ENCODE measurements at places on chromosomes 2 and 18.
A peak's percentile ranks its signal among the peaks of the same experiment; 100 is the strongest.

DNA sequence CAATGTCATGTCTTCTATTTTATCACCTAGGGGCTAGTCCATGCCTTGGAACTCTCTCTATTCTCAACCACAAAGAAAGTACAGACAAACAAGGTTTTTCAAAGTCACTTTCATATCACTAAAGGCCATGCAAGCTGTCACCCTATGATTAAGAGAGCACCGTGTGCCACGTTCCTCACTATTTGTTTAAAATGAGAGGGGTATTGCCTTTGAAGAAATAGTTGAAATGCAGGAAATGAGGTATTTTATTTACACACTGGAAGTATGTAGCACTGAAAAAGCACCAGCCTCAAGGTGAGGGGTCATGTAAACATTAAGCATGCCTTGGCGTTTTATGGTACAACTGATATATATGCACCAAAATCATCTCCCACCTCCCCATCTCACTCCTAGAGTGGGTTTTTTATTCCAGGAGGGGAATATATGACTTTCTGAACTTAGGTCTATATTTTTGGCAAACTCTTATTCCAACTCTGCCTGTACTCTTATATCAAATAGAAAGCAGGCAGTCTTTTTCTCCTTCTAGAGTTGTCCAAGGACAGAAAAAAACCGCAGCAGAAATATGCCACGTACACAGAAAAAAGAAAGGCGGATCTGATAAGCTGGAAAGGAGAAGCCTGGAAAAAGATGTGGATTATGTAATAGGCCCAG, 53.5 kb downstream of the VSNL1 start:
- H3K4me3 ChIP-seq: no peak overlapping the region
- no peaks in the 10 kb centered on the region for H3K36me3 ChIP-seq
- H3K4me1 ChIP-seq: no peaks in the 10 kb centered on the region
- peaks cover 7% of the 10 kb centered on the region for H3K27me3 ChIP-seq
- no peak for DNase-seq

DNA sequence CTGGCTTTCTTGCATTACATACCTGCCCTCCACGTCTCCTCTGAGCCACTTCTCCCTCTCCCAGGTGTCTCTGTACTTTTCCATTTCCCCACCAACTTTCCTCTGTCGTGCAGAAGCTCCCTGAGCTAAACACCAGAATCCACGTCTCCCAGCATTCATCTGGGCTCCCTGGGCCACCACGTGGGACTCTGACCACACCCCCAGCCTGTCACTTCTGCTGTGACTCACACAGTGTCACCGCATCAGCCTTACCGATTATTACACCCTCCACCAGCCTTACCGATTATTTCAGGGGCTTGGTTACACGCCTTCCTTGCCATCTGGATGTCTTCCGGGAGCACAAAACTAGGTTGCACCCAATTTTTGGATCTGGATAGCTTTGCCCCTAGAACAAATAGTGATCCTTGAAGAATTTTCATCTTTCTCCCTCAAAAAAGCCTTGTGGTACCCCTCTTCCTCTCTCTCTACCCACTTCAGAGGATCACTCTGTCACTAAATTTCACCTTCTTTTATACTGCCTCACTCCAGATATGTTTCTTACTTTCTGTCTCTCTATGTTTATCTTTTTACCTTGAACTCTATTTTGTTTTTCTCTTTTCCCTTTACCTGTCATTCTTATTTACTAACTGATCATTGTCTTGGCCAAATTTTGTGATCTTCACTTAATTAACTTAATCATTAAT, 136.9 kb upstream of the CAB39 start:
- no peaks in the 10 kb centered on the region for H3K27me3 ChIP-seq
- H3K27ac ChIP-seq: peak overlapping the region; percentile 91
- H3K4me3 ChIP-seq: peak overlapping the region; percentile 43

GRCh38 chr2:173749315-173749714, 215.9 kb downstream of the SP3 start:
- H3K27me3 ChIP-seq: peaks cover 12% of the 10 kb centered on the region
- no peaks in the 10 kb centered on the region for H3K36me3 ChIP-seq
- no peak overlapping the region for H3K27ac ChIP-seq
- H3K4me3 ChIP-seq: no peak overlapping the region
- no peaks in the 10 kb centered on the region for H3K4me1 ChIP-seq
- DNase-seq: no peak

DNA sequence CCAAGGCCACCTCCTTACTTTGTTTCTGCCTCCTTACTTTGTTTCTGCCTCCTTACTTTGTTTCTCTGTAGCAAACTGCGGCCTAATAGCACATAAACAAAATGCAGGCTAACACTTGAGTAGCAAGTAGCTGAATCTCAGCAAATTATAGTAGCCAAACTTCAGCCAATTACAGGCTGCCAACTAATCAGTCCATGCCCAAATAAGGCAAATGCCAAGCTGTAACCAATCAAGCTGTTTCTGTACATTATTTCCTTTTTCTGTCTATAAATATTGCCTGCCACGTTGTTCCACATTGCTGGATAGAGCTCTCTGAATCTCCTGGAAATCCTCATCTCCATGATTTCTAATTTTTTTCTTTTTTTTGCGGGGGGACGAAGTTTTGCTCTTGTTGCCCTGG, 28.7 kb upstream of the FRZB start:
- H3K36me3 ChIP-seq: no peaks in the 10 kb centered on the region
- peaks cover 6% of the 10 kb centered on the region for H3K27me3 ChIP-seq
- H3K4me3 ChIP-seq: no peak overlapping the region
- no peak overlapping the region for H3K27ac ChIP-seq

DNA sequence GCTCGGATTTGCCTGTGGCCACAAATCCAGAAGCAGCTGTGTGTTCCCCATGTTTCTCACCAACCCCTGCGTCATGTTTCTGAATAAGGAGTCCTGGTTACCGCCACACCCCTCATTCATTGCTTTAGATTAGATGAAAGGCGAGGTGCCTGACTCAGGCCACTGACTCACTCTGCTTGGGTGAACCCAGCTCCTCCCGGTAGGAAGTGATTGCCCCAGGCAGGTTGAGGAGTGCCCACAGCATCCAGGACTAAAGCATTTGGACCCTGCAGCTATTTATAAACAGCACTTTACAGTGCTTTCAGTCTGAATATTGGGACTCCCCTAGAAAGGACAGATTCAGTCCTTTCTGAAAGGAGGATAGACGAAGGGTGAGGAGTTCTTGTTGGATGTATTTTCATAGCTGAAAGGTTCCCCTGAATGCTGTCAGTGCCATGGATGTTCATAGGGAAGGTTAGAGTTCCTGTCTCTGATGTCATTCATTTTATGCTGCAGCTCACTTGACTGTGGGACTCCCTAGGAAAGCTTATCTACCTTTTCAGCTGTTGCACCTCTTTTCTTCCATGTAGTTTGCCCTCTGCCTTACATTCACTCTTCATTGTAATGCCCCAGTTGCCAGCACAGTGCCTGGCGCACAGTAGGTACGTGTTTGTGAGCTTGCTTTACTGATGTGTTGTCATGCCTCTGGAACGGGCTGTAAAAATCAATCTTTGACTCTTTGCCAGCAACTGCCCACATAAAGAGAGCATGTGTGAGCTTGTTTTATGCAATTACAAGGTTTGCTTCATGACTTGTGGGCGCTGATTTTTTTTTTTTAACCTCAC, 14.9 kb downstream of the ITGA6 start:
- peak; percentile 32 for DNase-seq
- peaks cover 43% of the 10 kb centered on the region for H3K4me1 ChIP-seq
- H3K36me3 ChIP-seq: peaks cover 24% of the 10 kb centered on the region
- H3K27ac ChIP-seq: peak overlapping the region; percentile 54

GRCh38 chr2:104690255-104690984, 163.5 kb upstream of the POU3F3 start:
- no peak overlapping the region for H3K27ac ChIP-seq
- H3K27me3 ChIP-seq: no peaks in the 10 kb centered on the region
- no peaks in the 10 kb centered on the region for H3K36me3 ChIP-seq
- DNase-seq: no peak

DNA sequence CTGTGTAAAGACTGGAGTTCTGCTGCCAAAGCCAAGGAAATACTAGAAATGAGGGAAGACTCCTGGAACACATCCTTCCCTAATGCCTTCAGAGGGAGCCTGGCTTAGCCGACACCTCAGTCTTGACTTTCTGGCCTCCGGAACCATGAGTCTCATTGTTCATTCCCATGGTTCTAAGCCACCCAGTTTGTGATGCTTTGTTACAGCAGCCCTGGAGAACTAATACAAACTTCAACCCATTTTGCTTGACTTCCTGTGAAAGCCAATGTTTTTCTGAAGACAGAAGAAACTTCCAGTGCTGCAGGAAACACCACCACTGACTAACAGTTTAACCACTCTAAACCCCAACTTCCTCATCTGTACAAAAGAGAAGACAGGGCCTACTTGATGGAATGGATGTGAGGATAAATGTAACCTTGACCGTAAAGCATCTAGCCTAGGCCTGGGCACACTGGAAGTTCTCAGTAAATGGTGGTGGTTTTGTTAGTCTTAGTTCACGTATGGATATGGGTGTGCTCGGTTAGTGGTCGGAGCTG, 85.9 kb upstream of the RFX8 start:
- peak overlapping the region; percentile 15 for H3K4me3 ChIP-seq
- peak overlapping the region; percentile 89 for H3K27ac ChIP-seq
- H3K27me3 ChIP-seq: peaks cover 2% of the 10 kb centered on the region
- peak; percentile 10 for DNase-seq
- H3K4me1 ChIP-seq: peaks cover 41% of the 10 kb centered on the region

GRCh38 chr2:236859908-236860307, 225.8 kb upstream of the COPS8 start:
- H3K27me3 ChIP-seq: peaks cover 2% of the 10 kb centered on the region
- no peaks in the 10 kb centered on the region for H3K4me1 ChIP-seq
- no peak for DNase-seq
- H3K36me3 ChIP-seq: no peaks in the 10 kb centered on the region

- H3K4me3 ChIP-seq: no peak overlapping the region
- no peak for DNase-seq
- peaks cover 59% of the 10 kb centered on the region for H3K27me3 ChIP-seq
- H3K36me3 ChIP-seq: no peaks in the 10 kb centered on the region
- no peak overlapping the region for H3K27ac ChIP-seq
- peaks cover 2% of the 10 kb centered on the region for H3K4me1 ChIP-seq
Measured at GRCh38 chr2:191845248-191845715, 1.6 kb downstream of the CAVIN2 start.

DNA sequence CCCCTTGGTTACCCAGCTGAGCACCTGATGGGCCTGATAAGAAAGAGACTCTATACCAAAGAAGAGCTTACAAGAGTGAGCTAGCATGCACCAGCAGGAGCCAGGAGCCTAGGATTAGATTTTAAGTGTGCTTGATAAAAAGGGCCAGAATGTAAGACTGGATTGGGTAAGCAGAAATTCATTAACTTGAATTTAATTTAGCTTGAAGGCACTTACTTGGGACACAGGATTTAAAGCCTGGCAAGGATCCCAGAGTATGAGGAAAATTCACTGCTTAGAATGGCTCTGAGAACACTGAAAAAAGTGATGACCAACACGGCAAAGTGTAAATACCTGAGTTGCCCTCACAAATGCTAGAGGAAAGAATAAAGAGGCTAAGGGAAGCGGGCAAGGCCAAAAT, 91.3 kb upstream of the RBBP8 start:
- no peak overlapping the region for H3K27ac ChIP-seq
- H3K27me3 ChIP-seq: no peaks in the 10 kb centered on the region
- H3K4me1 ChIP-seq: no peaks in the 10 kb centered on the region
- no peak for DNase-seq
- H3K36me3 ChIP-seq: no peaks in the 10 kb centered on the region
- H3K4me3 ChIP-seq: no peak overlapping the region

Data from activated CD4-positive, alpha-beta T cell treated with anti-CD3 and anti-CD28 coated beads, Interleukin-2, amount 10 ng/mL, durations not matched to agents 7 days and 5 days (primary cell).